RCC 7860 (cell line): ENCODE measurements at places on chromosomes 3 and 15.
A peak's percentile ranks its signal among the peaks of the same experiment; 100 is the strongest.

GRCh38 chr3:49566312-49566711 lies 12.0 kb downstream of the BSN start:
- no peak for DNase-seq

DNA sequence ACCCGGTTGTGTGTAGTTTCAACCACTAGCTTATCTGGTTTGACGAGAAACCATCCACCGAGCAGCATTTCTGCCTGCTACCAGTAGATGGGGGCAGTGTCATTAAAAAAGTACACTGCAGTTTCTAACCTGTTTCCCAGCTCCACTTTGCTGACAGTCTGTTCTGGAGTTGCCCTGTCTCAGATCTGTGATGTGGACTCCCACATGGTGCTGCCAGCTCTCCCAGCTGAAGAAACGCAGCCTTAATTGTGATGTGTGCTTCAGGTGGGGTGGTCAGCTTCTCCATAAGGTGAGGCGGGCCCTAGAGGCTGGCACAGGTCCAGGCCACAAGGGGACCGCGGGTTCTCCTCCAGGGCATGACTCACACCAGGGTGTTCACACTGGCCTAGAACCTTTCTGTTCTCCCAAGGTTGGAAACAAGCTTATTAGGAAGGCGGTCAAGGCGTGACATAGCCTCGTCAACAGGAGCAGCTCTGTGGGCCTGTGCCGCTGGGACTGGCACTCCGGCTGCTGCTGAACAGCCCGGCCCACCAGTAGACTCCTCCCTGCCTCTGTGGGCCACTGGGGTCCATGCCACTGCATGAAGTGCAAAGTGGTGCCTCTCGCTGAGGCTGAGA lies 2.9 kb upstream of the FAM43A start:
- peak; percentile 80 for DNase-seq

- DNase-seq: no peak
Measured at GRCh38 chr15:74631408-74631807, 15.8 kb downstream of the CLK3 start.

- DNase-seq: no peak
Measured at GRCh38 chr3:197592361-197593045, 36.7 kb upstream of the BDH1 start.

GRCh38 chr3:47888986-47889757 lies 86.2 kb downstream of the DHX30 start:
- no peak for DNase-seq

GRCh38 chr3:169662132-169662842 lies 1.2 kb downstream of the MECOM start:
- peak; percentile 44 for DNase-seq

GRCh38 chr3:10517627-10518026 lies 12.2 kb upstream of the ATP2B2 start:
- DNase-seq: no peak

- DNase-seq: no peak
Measured at GRCh38 chr3:7813365-7813764, 688.3 kb upstream of the LMCD1 start.

DNA sequence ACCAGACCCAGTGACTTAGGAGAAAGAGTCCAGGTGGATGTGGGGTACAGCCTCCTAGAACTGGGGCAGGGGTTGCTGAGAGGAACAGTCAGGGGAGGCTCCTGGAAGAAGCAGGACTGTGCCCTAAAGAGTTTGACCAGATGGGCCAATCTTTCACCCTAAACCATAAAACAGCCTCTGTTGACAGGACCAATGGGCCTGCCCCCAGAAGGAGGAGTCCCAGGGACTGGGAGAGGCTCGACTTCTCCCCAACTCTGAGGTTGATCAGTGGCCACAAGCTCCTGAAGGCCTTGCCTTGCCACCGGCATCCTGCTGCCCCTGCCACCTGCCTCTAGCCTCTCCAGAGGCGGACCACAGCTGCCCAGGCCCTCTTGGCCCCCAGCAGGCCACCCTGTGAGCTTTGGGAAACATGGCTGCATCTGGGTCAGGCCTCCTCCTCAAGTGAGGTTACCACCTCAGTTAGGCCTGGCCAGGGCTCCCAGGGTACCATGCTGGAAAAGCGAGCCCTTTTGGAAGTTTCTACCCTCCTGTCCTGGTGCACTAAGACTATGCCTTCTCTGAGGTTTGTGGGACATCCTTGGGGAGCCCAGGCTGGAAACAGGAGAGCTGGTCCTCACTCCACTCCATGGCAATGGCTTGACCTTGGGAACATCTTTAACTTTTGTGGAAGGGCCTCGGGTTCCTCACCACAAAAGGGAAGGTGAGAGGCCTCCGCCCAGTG lies 2.8 kb downstream of the VIPR1 start:
- DNase-seq: no peak

- DNase-seq: no peak
Measured at GRCh38 chr3:63992516-63993209, 30.6 kb downstream of the PSMD6 start.

DNA sequence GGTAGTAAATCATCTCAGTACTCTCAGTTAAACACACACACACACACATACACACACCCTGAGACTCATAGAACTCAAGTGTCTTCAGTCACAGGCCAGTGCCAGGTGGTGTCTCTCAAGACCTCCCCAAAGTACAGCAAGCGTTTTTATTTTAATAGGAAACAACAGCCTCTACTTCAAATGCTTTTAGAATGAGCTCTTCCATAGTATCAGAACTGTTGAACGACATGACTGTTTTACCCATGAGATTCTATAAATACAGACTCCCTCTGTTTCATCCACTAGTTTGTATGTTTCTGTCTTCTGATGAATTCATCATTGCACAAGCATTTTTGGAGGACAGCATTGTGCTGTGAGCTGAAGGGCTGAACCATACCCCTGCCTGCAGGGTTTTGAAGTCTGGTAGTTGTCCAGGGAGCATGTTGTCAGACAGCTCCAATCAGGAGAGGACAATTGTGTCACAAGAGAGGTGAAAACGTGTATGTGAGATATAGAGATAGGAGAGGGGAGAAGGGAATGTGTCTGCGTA lies 201.0 kb upstream of the BCL6 start:
- no peak for DNase-seq

- no peak for DNase-seq
Measured at GRCh38 chr3:128052595-128053351, 536 bp downstream of the SEC61A1 start.

- DNase-seq: no peak
Measured at GRCh38 chr15:69060744-69061143, 46.2 kb downstream of the NOX5 start.

GRCh38 chr15:33043636-33044035 lies 150.9 kb downstream of the FMN1 start:
- no peak for DNase-seq

GRCh38 chr15:70063261-70063925 lies 34.3 kb downstream of the TLE3 start:
- no peak for DNase-seq
